ENCODE measurements at places on chromosomes 3 and 15. TPM values are rescaled to one million over a fixed set of nuclear protein-coding genes. Genes with fewer than 3 reads are reported as not detected.

Gene LRRC34
- total RNA-seq = 6.0 TPM

Gene PATL2
- 1.2 TPM for total RNA-seq

Gene LCTL
- 3.2 TPM for total RNA-seq

Gene PTPRG
- 119 TPM for total RNA-seq

Gene TTLL13
- 0.18 TPM for total RNA-seq

Gene GPR15
- total RNA-seq = not detected

Gene GOLGA8H
- 1.7 TPM for total RNA-seq

Gene SPATA12
- total RNA-seq = 0.39 TPM

Gene ATP13A4
- 0.20 TPM for total RNA-seq

Gene RYR3
- total RNA-seq = 1.4 TPM

Gene ARID3B
- 122 TPM for total RNA-seq

Gene FSIP1
- total RNA-seq = 0.60 TPM

DNA sequence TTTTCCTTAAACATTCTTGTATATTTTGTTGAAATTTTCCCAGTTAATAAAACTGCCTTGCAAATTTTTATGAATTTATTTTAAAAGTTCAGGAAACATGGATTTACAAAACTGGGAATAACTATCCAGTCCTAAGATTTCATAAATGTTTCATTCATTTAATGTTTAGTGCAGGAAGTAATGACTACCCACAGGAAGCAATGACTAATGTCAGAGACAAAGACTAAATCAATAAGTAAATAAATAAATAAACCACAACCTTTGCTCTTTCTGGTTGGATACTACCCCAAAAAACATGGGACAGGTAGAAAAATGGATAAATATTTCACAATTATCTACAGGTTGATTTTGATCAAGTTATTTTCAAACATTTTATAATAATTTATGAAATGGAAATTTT, 48.8 kb upstream of the TMCO5A start:
- no peak for DNase-seq

- no peak for DNase-seq
Observed at GRCh38 chr3:192687488-192688152, 39.7 kb downstream of the FGF12 start.

DNA sequence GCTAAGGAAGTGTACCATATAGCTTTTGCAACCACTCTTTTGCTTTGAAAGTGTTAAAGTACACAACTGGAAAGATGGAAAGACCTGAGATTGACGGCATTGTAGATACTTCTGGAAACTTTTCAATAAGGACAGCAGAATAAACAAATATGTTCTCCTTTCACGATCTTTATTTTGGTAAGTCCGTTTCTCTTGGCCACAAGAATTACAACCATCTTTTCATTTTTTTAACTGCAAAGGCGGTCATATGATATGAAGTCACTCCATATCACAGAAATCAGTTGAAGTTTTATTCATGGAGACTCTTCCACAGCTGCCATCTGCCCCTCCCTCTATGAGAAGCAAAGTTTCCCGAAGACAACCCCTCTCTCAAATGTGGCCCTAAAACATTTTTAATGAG, 303.4 kb upstream of the ICE2 start:
- DNase-seq = no peak

GRCh38 chr15:31483053-31483985, 156.7 kb downstream of the KLF13 start:
- peak; percentile 52 for DNase-seq

DNA sequence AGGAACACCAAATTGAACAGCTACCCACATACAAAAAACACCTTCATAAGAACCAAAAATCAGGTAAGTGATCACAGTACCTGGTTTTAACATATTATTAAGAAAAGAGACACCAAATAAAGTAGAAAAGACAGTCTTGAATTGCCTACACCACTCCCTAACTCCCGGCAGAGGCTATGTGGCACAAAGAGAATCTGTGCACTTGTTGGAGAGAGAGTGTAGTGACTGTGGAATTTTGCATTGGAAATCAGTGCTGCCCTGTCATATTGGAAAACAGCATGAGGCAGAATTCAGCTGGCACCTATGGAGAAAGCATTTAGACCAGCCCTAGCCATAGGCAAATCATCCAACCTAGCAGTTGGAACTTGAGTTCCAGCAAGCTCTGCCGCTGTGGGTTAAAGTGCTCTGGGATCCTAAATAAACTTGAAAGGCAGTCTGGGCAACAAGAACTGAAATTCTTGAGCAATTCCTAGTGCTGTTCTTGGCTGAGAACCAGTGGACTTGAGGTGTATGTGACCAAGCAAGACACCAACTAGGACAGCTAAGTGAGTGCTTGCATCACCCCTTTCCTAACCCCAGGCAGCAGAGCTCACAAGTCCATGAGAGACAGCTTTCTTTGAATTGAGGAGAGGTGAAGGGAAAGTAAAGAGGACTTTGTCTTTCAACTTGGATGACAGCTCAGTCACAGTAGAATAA, 969.6 kb upstream of the ALCAM start:
- DNase-seq = no peak

DNA sequence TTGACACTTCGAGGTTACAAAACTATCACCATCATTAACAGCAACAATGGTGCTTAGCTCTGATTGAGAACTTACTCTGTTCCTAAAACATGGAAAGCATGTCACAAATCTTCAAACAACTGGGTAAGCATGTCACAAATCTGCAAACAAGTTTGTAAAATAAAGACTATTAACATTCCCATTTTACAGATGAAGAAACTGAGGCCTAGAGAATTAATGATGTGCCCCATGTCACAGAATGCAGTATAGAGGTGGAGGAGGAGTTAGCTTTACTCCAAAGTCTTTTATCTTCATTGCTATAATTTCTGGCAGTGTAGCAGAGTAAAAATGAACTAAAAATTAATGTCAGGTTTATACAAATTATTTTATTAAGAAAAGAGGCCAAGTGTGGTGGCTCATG, 73.4 kb downstream of the NR2F2 start:
- no peak for DNase-seq

DNA sequence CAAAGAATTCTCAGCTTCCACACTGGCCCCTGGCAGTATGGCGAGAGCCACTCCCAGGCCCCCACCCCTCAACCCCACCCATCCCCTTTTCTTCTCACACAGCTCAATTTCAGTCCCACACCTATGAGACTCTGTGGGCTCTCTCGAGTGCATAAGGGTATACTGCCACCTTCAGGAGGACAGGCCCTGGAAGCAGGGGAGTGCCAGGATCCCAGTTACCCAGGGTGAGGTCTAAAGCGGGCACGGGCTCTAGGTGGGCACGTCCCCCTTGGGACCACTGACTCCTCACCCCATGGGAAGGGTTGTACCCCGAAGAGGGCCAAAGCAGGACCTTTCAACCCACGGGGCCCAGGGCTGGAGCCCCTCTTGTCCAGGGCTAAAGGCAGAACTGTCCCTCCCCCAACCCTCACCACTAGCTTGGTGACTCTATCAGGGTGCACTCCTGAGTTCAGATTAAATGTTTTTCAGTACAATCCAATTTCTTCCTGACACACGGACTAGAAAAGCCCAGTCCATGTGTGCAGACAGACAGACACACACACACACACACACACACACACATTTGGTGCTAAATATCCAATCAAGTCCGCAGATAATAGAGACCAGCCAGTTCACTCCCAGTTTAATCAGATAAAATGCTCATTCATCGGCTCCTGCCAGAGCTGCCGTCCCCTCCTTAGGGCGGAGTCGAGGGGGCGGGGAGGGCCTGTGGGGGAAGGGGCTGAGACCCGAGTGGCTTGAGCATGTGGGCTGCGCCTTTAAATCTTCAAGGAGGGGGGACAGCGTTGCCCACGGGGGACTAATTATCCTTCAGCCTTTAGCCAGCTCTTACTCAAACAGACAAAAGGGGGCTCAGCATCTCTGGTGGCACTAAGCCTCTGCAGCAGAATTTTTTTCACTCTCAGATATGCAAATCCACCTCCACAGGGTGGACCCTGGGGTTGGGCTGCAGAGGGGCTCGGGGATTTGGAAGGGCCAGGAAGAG, 59.3 kb downstream of the CYP11A1 start:
- DNase-seq = peak; percentile 63

- no peak for DNase-seq
Observed at GRCh38 chr3:27043328-27043955, 325.7 kb downstream of the NEK10 start.

GRCh38 chr15:50315814-50316630, 39.0 kb downstream of the GABPB1 start:
- DNase-seq = no peak

DNA sequence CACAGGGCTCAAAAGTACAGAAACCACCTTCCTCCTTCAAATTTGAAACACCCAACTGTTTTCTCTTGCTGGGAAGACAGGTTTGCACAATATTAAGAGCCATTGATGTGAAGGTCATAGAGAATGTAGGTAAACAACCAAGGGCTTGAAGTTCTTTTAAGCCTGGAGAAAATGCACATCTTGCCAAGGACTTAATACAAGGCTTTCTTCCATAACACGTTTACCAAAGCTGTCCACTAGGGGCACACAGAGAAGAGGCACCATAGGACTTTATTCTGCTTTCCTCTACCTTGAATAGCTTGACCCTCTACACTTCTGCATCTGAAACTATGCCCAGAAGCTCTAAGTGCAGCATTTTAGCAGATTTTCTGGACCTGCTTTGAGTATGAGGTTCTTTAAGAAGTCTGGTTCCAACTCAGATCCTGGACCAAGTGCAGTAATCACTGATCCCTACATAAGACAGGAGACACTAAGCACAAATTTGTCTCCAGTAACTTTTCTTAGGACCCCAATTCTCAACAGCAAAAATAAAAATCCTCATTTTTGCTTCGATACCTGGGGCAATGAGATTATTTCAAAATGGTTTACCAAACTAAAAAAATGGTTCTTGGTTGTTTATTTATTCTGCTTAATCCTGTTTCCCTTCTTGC, 138.0 kb downstream of the FBN1 start:
- DNase-seq = peak; percentile 18

DNA sequence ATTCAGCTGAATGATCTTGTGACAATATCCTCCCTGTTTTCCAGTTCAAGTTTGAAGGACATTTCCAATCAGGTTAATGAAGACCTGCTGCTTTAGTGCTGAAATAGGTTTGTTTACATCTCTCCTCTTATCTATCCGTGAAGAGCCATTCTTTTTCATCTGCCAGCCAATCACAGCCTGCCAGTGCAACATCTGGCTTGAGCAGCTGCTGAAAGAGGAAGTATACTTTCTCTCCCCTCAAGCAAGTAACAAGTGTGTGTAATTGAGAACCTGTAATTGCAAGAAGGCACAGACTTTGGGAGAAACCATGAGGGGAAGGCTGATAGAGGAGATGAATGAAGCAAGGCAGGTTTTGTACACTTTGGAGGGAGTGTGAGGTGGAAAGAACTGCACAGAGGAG, 404.3 kb downstream of the AGBL1 start:
- no peak for DNase-seq

- no peak for DNase-seq
Observed at GRCh38 chr3:119085070-119085439, 50.4 kb upstream of the IGSF11 start.

- DNase-seq = no peak
Observed at GRCh38 chr3:136350132-136350531, 100.0 kb downstream of the PCCB start.

DNA sequence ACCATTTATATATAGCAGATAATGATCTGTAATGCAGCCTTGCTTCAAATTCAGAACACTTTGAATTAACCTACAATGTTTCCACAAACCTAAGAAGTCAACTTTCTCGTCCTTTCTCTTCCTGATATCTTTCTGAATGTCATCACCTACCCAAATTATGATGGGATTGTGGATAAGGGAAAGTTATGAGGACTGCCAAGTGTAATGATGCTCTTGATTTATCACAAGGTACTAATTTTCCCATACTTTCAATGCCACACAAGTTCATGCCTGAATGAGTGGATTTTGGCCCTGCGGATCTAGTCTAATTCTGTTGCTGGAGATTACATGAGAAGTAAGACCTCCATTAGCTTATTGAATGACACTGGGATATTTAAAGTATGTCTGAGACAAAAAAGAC, 82.6 kb upstream of the NANOGP8 start:
- no peak for DNase-seq

GRCh38 chr3:52396011-52396906, 48.6 kb downstream of the SEMA3G start:
- DNase-seq = no peak

DNA sequence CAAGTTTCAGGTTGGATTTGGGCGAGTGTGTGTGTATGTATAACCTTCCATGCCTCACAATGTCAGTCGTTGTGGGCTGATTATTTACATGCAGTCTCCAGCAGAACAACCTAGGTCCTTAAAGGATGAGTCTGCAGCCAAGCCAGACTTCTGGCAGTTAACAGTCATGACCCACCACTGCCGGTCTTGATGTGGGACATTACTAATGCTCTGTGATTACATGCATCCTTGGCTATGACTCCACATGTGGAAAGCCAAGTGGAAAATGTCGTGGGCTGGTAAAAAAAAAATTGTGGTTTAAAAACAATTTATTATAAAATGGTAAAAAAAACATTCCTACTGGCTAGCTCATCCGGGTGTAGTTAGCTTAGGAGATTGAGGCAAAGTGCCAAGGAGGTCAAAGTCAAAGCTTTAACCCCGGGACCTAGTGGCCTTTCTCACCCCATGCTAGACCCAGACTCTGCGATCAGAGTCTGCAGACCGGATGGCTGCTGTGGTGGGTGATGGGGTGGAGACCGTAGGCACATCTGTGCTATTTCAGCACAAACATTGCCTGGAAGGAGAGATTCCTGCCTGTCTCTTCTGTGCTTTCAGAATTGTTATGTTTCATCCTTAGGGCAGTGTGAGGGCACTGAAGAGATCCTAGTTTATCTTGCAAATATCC, 6.8 kb downstream of the RARRES1 start:
- DNase-seq = no peak

DNA sequence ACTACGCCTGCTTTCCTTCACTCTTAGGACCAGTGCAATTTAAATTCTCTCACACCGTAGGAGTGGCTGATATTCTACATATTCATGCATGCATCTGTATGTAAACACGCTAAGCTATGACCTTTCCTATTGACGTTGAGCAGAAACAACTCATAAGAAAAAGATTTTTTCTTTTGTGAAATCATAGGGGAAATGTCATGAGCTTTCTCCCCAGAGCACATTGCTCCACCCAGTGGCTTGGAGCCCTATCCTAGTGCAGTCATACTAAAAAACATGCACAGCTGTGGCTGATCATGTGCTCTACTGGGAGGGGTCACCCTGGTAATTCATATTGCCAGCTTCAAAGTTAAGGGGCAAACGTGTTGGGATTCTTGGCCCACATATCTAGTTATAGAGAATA, 1.8 kb upstream of the MESD start:
- no peak for DNase-seq

DNA sequence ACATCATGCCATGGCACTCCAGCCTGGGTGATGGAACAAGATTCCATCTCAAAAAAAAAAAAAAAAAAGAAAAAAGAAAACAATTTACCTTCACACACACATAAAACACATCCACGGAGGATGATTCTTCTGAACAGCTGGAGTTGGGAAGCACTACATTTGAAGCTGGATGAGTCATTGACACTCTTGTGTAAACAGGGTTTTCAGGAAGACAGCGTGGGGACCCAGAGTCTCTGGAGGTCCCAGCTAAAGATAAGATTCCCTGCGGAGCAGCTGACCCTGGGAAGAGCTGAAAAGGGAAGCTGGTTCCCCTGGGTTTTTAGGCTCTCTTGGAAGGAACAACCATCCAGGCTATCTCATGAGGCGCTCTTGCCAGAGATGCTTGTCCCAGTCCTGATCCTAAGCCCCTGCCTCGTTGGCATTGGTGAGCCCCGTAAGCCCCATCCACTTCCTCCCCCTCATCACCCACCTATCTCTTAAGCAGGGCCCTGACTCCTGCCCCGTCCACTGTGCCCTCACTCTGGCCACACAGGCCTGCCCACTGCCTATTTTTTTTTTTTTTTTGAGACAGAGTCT, 32.0 kb upstream of the FURIN start:
- no peak for DNase-seq

GRCh38 chr15:79994615-79995014, 23.6 kb upstream of the BCL2A1 start:
- no peak for DNase-seq

GRCh38 chr3:29453284-29454001, 172.6 kb downstream of the RBMS3 start:
- no peak for DNase-seq

Measured in WTC11 (cell line).